CD8-positive, alpha-beta memory T cell (primary cell): ENCODE measurements at places on chromosomes 13 and 19.

DNA sequence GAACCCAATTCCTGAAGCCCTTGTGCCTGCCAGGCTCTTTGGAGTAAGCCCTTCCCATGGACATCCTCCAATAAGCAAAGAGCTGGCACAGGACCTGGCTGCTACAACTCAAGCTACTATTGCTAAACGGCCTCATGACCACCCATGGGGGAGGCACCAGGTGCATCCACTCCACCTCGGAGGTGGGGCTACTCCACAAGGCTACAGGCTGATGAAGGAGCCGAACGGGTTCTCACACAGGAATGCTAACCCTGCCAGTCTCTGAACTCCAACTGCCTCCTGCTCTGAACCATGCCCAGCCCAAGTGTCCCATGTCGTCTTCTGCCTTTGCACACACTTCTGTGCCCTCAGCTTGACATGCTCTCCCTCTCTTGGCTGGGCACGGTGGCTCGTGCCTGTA, 10.0 kb downstream of the SYMPK start:
- DNase-seq: no peak

DNA sequence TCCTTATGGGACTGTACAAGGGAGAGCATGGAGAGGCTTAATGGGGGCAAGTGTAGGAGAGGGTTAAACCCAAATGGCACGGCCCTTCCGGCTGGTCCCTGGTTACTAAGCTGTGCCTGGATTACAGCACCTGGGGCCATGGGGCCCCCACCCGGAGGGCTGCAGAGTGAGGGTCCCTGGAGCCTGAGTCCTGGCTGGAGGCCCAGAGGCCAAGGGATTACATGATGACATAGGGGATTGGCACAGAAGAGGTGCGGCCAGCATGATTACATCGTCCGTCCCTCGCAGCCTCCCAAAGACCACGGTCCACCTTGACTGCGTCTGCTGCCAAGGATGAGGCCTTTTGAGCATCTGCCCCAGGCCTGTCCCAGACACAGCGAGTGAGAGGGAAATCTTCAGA, 149.4 kb downstream of the URI1 start:
- no peak for DNase-seq

GRCh38 chr19:1245494-1246264, 2.7 kb upstream of the MIDN start:
- DNase-seq: no peak

DNA sequence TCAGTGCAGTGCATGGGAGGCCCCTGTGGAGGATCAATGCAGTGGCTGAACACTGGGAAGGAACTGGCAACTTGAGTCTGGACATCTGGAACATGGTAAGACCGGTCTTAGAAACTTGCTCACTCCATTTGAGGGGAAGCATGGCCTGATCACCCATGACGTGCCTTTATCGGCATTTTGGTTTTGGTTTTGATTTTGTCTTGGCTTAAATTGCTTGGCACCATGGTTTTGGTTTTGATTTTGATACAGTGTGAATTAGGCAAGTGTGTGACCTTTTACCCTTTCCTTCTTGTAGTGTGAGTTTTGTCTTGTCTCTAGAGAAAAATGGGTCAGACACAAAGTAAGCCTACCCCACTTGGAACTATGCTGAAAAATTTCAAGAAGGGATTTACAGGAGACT, 77.3 kb downstream of the ZNF486 start:
- no peak for DNase-seq

DNA sequence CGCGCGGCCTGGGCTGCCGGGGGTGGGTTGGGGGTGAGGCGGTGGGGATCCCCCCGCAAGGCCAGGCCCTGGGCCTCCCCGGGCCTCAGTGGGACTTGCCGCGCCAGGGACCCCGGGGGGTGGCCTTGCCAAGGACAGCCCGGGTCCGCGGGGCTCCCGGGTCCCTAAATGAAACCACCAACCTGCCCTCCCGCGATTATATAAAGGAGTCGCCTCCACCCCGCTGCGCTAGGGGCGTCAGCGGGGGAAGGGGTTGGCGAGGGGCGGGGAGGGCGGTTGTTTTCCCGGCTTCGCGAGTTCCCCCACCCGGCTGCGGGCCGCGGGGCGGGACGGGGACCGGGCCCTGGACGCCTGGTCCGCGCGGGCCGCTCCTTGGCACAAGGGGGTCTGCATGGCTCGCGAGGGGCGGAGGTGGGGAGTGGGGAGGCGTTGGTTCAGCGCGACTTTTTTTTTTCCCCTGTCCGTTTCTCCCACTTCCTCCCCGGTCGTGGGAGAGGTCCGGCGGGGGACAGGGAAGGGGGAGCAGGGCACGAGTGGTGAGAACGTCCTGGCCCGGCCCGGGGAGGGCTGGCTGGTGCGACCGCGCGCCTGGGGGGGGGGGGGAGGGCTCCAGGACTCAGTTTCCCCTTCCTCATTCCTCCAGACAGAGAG, 822 bp upstream of the ZBTB7A start:
- DNase-seq: peak; percentile 81

- DNase-seq: peak; percentile 22
Measured at GRCh38 chr13:27432611-27433210, 8.3 kb downstream of the GTF3A start.

DNA sequence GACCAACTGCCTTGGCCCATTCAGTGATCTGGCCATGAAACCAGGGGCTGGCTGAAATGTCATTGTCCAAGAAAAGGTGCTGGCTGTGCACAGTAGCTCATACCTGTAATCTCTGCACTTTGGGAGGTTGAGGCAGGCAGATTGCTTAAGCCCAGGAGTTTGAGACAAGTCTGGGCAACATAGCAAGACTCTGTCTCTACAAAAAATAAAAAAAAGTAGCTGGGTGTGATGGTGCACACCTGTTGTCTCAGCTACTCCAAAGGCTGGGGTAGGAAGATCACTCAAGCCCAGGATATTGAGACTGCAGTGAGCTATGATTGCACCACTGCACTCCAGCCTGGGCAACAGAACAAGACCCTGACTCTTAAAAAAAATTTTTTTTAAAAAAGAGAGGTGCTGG, 28.6 kb upstream of the C19orf12 start:
- no peak for DNase-seq

DNA sequence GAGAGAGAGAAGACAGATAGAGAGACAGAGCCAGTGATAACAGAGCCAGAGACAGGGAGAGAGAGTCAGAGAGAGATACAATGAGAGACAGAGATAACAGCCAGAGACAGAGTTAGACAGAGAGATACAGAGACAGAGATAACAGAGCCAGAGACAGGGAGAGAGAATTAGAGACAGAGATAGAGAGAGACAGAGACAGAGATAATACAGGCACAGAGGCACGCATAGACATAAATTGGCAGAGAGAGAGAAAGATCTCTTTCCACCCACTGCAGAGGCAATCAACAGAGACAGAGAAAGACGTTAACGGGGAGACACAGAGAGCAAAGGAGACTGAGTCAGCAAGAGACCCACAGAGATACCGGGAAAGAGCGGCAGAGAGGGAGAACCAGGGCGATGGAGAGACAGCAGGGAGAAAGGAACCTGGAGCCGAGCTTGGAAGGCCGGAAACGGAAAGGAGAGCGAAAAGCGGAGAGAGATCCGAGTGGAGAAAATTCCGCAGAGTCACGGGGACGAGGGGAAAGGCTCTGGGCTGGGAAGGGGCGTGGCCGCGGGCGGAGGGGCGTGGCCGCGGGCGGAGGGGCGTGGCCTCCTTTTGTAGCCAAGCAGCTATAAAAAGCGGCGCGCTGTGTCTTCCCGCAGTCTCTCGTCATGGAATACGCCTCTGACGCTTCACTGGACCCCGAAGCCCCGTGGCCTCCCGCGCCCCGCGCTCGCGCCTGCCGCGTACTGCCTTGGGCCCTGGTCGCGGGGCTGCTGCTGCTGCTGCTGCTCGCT, at the start of gene TNFSF9:
Gene TNFSF9, plus strand, starts transcription at position 641 of the 777 bp plus-strand sequence. Its CDS starts 11 bp downstream, at position 652.
- DNase-seq: peak; percentile 89

GRCh38 chr13:76461999-76462398, 424.2 kb downstream of the KCTD12 start:
- no peak for DNase-seq

DNA sequence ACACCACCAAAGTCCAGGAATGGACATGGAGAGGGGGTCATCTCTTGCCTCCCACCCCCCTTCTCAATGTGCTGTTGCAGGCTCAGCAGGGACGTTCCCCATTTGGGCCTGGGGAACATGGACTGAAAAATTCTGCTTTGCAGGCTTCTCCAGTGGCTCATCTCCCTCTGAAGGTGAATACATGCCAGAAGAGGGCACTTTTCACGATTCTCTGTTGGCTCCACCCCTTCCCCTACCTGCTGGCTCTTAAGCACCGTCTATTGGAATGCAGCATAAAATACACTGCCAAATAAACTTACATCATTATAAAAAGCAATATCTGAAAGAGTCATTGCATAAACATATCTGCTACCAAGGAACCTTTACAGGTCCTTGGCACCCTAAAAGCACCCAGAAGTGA, 35.7 kb downstream of the NHLRC3 start:
- DNase-seq: no peak

DNA sequence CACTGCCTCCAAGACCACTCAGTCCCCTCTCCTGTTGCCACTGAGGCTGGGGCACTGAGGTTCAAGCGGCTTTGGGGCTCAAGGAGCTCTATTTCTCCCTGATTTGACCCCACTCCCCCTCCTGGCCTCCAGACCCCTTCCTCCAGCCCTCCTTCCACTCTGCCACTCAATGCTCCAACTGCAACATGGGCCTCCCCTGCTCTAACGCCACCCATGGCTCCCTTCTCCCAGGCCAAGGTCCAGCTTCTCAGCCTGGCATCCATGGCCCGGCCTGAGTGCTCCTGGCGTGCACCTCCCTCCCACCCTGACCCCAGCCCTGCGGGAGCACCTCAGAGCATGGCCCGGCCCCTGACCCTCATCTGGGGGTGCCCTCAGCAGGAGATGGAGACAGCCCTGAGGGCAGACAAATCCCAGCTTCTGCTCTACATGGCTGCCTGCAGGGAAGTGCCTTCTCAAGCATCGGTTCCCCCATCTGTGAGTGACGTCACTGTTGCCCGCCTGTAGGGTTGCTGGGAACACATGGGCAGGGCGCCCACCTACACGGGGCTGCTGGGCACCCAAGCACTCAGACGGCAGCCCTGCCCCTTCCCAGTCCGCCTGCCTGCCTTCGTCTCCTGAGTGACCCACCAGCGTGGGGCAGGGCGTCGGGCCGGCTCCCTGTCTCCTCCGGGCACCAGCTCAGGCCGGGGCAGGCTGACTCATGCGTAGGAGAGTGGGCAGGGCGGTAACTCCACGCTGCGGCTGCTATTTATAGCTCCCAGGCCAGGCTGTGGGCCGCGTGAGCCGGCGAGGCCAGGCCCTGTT, 1.6 kb upstream of the DIRAS1 start:
- DNase-seq: no peak

GRCh38 chr19:461721-462551, 1.1 kb upstream of the SHC2 start:
- DNase-seq: no peak

GRCh38 chr13:61180234-61180633, 235.4 kb downstream of the PCDH20 start:
- no peak for DNase-seq

- DNase-seq: no peak
Measured at GRCh38 chr19:49165111-49165750, 7.6 kb downstream of the TRPM4 start.

- no peak for DNase-seq
Measured at GRCh38 chr19:15540435-15540834, 32.1 kb downstream of the CYP4F22 start.

- no peak for DNase-seq
Measured at GRCh38 chr19:14187561-14187960, 18.4 kb downstream of the ADGRL1 start.

- no peak for DNase-seq
Measured at GRCh38 chr19:38073841-38074685, 150.0 kb downstream of the DPF1 start.

DNA sequence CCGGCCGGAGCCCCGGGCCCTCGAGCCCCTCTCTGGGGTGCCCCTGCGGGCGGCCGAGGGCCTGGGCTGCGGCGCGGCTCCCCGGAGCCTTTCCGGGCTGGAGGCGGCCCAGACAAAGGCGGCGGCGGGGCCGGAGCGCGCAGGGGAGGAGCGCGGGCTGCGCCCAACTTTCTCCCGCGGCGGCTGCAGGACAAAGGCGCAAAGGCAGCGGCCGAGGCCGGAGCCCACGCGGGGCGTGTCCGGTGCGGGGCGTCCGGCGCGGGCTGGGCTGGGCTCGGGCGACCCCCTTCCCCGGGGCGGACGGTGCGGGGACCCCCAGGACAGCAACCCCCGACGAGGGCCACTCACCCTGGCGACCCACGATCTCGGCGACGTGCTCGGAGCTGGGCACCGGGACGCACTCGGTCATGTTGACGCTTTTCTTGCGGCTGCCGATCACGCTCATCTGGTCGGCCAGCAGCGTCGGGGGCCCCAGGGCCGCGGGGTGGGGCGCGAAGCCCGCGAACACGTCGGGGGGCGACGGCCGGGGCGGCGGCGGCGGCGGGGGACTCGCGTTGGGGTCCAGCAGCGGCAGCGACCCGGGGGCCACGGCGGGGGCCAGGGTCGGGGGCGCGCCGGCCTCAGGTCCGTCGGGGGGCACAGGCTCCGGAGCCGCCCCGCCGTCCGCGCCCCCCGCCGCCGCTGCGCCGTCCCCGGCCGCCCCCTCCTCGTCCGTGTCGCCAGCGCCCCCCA, 843 bp downstream of the MEX3D start:
- DNase-seq: no peak

DNA sequence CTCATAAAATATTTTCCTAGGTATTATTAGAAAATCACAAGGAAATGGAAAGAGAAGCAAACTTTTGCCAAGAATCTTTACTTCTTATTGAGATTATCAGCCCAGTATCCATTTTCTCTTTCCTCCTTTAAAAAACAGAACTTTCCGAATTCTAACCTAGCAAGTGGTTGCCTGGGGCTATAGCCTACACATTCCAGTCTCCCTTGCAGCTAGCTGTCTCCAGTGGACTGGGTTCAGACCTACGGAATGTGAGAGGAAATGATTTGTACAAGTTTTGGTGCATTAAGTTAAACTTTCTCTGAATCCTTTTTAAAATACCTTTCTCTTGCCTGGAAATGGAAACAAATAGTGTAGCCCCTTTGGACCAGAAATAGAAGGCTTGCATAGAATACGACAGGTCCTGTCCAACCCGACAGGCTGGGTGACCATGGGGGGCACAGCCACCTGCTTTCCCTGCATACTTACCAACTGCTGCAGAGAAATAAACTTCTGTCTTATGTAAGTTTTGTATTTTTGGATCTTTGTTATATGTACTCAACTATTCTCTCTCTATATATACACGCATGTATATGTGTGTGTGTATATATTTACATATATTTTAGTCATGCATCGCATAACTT, 185.9 kb downstream of the NALCN start:
- DNase-seq: no peak

DNA sequence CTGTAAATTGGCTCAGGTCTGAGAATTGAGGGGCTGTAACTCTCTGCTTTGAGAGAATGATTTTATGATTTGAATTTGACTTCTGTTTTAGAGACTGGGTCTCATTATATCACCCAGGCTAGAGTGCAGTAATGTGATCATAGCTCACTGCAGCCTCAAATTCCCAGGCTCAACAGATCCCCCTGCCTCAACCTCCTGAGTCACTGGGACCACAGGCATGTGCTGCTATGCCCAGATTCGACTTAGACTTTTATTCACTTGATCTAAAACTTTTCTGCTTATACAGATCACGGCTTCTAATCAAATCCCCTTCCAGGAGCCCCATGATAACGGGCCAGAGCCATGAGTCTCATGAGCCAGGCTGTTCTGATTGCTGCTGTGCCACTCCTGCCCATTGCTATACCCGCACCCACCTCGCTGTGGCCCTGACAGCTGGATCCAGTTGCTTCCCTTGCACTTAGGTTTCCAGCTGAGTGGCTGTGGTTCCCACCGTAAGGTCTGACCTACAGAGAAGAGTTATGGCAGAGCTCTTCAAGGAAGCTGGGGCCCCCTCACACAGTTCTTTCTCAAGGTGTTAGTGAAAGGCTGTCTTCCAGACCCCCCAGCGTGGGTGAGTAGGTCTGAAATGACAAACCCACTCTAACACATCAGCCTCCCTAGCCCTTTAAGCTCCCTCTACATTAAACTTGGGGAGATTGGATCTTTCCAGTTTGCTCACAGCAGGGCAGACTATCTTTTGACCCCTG, 251.2 kb upstream of the SGCG start:
- no peak for DNase-seq
